Activated CD4-positive, CD25-positive, alpha-beta regulatory T cell treated with anti-CD3 and anti-CD28 coated beads, Interleukin-2, amount 50 U/mL, for 24 hours (primary cell): ENCODE measurements at places on chromosomes 4 and X.

GRCh38 chr4:21726255-21726815, 222.2 kb downstream of the KCNIP4 start:
- no peak for ATAC-seq

DNA sequence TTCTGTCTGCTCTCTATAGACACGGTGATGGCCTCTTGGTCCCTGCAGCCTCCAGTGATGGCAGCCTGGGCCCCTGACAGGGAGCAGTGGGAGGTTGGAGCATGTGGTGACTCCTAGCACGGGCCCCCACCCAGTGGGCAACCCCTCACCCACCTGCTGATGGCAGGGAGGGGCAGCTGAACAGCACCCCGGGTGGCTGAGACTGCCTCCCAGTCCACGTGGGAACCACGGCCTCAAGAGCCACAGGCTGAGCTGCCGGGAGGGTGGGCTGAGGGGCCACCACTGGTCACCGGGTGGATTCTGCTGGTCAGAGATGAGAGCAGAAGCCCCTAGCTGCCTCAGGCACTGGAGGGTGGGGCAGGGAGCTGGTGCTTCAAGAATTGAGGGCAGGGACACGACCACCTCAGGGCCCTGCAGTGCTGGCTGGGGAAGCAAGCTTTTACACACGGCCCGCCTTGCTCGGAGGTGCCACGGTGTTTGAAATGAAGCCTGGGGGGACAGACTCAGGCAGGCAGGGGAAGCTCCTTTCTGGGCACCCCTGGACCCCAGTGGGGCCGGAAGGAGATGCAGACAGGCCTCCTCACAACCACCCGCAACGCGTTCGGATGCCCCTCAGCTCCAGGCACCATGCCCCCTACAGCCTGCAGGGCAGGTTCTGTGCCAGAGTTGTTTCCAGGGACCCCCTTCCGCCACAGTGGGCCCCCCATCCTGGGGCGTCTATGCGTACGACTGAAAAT, 6.3 kb upstream of the HAUS3 start:
- ATAC-seq: no peak

DNA sequence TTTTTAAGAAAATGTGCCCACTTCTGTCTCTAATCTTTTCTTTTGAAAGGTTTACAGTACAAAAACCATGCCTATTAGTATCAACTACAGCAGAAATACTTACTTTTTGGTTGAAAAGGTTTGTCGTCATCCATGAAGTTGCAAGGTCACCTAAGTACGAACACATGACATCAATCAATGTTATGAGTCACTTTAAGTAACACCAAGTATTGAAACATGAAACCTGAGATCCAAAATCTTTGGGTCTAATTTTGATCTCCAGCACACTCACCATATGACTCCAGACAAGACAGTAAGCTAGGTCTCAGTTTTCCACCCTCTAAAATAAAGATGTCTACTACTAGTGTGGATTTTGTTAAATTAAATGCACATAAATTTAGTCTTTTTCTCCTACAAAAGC, 8.4 kb downstream of the ZNF280C start:
- peak; percentile 57 for ATAC-seq

DNA sequence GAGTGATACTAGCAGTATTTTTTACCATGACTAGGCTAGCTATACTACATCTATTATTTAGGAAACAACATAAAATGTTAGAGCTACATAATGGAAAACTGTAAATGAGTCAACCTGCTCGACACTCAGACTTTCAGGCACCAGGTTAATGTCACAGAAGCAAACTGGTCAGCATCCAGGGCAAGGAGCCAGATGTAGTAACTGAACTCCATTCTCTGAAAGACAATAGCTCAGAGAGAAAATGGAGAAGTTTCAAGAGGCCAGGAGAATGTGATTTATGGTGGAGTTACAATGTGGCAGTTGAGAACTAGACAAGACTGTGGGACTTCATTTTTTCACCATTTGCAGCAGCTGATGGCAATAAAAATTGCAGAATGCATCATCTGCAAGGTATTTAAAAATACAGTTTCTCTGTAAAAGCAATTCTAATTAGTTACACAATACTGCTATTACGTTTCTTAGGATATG, 342.7 kb upstream of the PABPC4L start:
- ATAC-seq: no peak

DNA sequence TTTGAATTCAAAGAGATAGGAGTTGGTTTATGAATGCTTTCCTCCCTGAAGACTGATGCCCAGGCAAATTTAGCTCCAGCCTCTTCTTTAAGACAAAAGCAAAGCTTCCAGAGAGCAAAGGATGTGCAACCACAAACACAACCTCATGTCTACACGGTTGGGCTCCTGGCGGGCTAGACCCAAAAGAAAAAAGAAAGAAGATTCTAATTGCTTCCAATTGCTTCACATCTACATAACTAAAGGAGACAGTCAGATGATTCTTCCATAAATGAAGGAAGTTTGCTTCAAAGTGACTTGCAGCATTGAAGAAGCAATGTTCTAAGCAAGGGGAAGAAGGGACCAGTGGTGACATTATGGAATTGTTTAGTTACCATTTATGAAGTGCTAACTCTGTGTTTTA, 1603.0 kb upstream of the TENM3 start:
- ATAC-seq: no peak

GRCh38 chr4:142271832-142272231, 574.3 kb downstream of the INPP4B start:
- ATAC-seq: peak; percentile 71

DNA sequence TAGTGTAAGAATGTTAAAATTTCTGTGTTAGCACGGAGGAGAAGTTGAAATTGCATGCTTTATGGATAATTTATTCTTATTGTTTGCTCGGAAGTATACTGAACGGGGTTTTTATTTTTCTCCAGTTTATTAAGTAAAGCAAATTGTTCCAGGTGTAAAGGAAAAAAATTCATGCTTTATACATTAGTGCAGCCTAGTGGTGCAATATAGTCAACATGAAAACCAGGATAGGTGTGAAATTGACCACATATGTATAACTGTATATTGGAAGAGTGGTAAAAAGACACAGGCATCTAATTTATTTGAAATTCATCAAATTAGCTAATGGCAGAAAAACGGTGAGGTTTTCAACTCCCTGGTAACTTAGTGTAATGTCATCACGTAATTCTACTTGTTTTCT, 959 bp downstream of the BRS3 start:
- no peak for ATAC-seq

GRCh38 chr4:152079543-152080293, 318.9 kb upstream of the GATB start:
- peak; percentile 70 for ATAC-seq

GRCh38 chrX:110667706-110668105, 127.9 kb downstream of the CHRDL1 start:
- no peak for ATAC-seq

DNA sequence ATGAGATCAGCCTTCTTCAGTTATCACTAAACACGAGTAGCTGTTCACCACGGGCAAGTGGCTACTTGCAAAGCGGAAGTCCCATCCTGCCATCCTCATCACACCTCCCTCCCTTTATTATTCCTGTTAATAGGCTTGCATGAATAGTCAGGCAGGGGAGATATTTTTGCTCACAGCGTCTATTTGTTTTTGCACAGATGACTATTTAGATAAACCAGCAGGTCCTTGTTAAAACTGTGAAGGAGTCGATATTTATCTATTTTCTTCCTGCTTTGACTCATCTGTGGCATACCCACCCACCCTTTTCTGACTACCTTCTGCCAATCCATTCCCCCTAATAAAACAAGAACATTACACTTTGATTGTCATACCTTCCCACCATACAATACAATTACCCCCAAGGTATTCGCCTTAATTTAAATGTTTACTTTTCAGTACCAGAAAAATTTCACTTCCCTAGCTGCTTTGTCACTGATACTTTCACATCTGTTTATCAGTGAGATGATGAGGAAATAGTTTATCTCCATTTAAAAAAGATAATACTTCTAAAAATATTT, 96.6 kb upstream of the BANK1 start:
- ATAC-seq: no peak

GRCh38 chr4:37631551-37631950, 54.6 kb downstream of the RELL1 start:
- no peak for ATAC-seq

DNA sequence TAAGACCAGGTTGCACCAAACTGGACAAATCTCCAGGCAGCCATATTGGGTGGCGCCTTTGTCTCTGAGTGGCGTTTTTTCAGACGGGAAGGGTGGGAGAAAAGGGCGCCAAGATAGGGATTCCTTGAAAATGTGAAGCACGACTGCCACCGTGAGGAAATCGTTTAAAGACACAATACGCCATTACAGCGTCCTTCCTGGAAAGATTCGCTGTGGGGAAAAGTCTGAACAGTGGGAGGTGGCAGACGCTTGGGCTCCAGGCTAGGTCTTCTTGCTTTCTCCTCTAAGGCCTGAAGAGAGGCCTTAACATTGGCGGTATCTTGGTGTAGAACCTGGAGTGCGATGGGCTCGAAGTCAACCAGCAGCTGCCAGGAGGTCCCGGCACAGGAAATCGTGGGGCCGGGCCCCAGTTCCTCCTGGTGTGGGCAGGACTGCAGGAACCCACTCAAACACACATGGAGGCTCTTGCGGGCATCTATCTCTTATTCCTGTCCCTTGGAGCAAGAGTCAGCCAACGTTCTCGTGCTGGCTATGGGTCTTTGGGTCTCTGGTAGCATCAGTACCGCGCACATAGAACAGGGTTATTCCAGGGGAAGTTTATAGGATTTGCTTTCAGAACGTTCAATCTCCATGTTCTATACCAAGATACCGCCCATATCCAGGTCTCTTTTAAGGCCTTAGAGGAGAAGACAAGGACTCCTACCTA, 208.8 kb downstream of the OR13H1 start:
- ATAC-seq: no peak

- no peak for ATAC-seq
Measured at GRCh38 chrX:128891554-128891953, 631.7 kb downstream of the SMARCA1 start.

GRCh38 chr4:157023941-157024340, 52.0 kb upstream of the GLRB start:
- ATAC-seq: no peak

DNA sequence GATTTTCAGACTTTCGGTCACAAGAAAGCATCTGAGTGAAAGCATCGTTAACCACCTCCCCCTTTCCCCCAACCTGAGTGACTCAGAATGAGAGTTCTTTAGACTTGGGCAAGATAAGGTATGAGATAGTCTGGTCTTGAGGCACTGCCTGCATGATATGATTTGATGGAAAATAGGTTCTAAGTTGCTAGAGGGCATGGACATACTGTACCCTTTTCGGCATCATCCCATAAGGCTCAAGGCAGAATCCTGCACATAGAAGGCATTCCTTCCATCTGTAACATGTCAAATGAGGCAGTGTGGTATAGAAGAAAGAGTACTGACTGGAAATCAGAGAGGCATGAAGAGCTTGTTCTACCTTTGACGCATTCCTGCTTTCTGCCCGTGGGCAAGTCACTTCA, 16.8 kb upstream of the AMOT start:
- ATAC-seq: peak; percentile 32

- ATAC-seq: no peak
Measured at GRCh38 chr4:169337510-169337909, 66.8 kb upstream of the SH3RF1 start.

- no peak for ATAC-seq
Measured at GRCh38 chr4:142097015-142097414, 460.6 kb downstream of the IL15 start.

DNA sequence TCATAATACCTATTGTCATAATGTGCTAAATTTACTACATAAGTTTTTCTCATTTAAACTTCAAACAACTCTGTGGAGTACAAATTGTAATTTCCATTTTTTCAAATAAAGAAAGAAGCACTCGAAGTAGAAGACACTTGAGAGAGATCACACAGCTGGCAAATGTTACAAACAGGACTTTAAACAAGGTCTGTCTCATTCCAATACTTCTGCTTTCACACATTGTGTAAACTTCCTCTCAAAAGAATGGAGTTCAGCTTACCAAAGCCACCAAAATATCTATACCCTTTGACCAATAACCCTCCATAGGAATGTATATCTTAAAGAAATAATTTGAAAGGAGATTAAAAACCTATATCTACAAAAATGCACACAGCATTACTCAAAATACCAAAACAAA, 88.3 kb downstream of the OPHN1 start:
- ATAC-seq: no peak

DNA sequence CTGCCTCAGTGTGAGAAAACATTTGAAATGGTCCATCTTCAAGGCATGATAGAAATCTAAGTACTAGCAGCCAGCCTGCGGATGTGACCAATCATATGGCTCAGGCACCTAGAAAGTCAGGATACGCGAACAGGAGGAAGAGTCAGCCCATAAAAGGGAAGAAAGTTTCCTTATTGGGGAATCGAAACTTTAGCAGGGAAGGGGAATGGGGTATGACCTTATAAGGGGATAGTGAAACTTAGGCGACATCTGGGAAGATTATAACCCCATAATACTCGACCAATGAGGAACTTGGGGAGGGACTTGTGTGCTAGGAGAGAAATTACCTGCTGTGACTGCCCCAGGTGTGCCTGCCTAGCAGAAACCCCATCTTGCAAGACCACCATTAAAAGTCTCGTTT, 26.2 kb upstream of the PYURF start:
- no peak for ATAC-seq

- ATAC-seq: no peak
Measured at GRCh38 chr4:2449051-2449450, 19.9 kb upstream of the RNF4 start.

DNA sequence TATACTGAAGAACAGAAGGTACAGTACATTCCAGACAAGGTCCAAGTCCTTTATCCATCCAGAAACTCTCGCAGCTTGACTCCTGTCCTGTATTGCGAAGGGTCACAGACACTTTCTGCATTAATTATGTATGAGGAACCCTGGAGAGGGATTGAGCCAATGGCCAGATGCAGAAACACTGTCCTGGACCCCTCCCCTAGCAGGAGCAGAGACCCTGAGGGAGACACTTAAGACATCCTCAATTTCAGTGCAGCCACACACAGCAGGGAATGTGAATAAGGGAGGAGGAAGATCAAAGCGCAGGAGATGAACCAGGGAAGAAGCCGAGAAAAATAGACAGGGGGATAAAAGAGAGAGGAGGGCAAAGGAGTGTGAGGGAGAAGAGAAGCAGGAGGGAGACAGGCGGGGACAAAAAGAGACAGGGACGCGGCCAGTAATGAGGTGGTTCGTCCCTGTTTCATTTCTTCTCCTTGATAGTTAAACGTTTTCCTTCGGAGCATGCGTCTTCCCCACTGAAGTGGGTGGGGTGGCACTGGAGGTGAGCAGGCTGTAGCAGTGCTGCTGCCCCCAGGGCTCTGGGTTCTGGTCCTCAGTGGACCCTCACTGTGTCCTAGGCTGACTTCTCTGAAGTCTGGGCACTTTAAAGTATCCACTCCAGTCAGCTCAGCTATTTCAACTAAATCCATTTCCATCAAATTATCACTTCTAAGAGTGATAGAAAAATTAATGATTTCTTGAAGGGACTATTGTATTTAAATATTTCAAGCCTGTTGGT, 356.4 kb upstream of the NOCT start:
- ATAC-seq: no peak

GRCh38 chrX:16155581-16156096, 11.6 kb upstream of the MAGEB17 start:
- no peak for ATAC-seq

GRCh38 chr4:128653527-128654444, 155.7 kb upstream of the JADE1 start:
- no peak for ATAC-seq

GRCh38 chr4:8355306-8355705, 85.2 kb downstream of the ACOX3 start:
- no peak for ATAC-seq

GRCh38 chrX:55340896-55341433, 76.2 kb upstream of the PAGE3 start:
- ATAC-seq: no peak
